ENCODE measurements at places on chromosomes 7 and 10.
A peak's percentile ranks its signal among the peaks of the same experiment; 100 is the strongest.

- no peak for DNase-seq
Measured at GRCh38 chr10:114215033-114215432, 24.0 kb upstream of the VWA2 start.

GRCh38 chr7:157602581-157602980 is 265.8 kb downstream of the DNAJB6 start:
- no peak for DNase-seq

DNA sequence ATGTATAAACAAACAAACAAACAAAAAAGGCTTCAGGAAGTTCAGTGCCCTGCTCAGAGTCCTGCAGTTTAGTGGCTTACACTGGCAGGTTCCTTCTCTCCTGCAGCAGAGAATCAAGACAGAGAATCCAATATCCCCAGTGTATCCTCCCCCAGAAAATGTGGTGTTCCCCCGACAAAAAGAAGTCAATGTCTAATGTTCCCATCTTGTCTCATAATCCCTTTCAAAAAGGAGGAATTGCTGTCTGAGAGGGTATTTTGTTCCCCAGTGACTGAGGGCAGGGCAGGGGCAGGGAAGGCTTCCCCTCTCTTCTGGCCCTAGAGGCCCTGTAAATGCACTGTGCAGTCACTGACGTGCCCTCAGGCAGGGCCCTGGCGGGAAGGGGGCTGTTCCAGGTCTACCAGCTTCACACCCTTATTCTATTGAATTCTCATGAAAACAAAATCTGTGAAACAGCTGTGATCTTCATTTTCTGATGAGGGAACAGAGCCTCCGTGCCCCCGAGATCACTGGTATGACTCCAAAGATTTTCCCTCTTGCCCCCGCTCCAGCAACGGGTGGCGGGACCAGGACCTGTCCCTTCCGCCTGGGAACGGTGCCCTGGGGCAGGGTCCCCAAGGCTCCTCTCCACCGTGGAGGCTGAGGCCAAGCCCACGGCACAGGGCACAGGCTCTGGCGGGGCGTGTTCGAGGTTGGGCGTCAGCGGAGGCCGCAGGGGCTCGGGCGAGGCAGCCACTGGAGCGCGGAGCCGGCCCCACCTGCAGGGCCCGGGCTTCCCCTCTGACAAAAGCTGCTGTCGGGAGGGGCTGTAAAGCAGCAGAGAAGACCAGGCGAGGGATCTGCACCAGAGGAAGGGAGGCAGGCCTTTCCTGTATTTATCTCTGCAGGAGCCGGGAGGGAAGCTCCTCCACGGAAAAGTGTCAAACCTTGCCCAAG is 13.4 kb upstream of the WDFY4 start:
- peak; percentile 48 for DNase-seq

GRCh38 chr10:86374664-86375063 is 8.1 kb upstream of the GRID1 start:
- DNase-seq: no peak

DNA sequence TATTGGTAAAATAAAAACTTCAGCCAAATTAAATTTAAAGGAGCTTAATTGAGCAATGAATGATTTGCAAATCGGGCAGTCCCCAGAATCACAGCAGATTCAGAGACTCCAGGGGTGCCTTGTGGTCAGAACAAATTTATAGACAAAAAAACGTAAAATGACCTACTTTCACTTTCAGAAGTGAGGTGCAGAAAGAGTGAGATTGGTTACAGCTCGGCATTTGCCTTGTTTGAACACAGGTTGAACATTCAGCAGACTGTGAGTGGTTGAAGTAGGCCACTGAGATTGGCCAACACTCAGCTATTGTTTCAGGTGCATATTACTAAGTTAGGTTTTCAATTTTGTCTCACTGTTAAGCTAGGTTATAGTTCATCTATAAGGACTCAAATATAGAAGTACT is 153.4 kb downstream of the BICC1 start:
- peak; percentile 62 for DNase-seq

- no peak for DNase-seq
Measured at GRCh38 chr10:69089638-69090599, 2.0 kb downstream of the SRGN start.

DNA sequence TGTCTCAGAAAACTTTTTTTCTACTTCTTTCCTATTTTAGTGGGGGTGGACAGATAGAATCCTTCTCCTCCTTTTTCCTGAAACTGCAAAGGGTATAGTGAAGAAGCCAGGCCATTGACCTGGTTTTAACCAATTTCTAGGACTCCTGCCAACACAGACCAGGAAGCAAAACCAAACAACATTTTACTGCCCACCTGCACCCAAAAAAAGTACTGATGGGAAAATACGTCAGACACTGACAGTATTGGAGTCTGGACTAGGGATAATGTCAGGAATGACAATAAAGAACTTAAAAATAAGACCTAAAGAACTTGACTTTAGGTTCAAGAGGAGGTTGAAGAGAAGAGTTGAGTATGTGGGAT is 5.0 kb upstream of the STEAP4 start:
- no peak for DNase-seq

DNA sequence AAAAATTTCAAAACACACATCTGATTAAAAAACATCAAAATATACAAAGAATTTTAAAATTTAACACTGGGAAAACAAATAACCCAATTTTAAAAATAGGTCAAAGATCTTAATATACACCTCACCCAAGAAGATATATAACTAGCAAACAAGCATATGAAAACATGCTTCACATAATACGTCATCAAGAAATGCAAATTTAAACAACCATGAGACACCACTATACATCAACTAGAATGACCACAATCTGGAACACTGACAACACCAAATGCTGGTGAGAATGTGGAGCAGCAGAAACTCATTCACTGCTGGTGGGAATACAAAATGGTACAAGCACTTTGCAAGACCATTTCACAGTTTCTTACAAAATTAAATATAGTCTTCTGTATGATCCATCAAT is 498.4 kb downstream of the IPMK start:
- DNase-seq: no peak

GRCh38 chr10:52967806-52968795 is 195.5 kb upstream of the MBL2 start:
- DNase-seq: no peak

- peak; percentile 76 for DNase-seq
Measured at GRCh38 chr7:79730971-79731370, 277.5 kb upstream of the MAGI2 start.

GRCh38 chr7:79241288-79242060 is 212.0 kb downstream of the MAGI2 start:
- DNase-seq: peak; percentile 71

- no peak for DNase-seq
Measured at GRCh38 chr7:9189703-9190102, 756.3 kb downstream of the NXPH1 start.

DNA sequence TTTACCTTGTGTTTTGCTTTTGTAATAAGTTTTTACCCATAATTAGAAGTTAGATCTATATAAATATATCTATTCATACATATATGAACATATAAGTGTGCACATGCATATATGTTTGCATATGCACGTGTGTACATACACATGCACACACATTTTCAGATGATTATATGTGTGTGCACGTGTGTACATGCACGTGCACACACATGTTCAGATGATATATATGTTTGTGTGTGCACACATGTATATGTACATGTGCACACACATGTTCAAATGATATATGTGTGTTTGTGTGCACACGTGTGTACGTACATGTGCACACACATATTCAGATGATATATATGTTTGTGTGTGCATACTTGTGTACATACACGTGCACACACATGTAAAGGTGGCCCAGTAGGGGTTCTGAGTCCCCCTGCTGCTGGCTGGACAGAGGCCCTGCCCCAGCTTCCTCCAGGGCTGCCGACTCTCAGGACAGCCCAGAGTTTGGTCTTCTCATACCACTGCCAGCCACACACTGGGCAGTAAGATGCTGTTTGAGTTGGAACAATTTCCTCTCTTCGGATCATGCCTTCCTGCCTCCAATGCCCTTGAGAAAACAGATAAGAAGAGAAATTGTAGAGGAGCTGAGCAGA is 252.3 kb upstream of the PPP2R2D start:
- no peak for DNase-seq

GRCh38 chr7:98211221-98211675 is at the start of gene BHLHA15:
BHLHA15 (plus strand) TSS chr7:98211439; CDS start chr7:98212310, 871 bp downstream.
- peak; percentile 22 for DNase-seq

DNA sequence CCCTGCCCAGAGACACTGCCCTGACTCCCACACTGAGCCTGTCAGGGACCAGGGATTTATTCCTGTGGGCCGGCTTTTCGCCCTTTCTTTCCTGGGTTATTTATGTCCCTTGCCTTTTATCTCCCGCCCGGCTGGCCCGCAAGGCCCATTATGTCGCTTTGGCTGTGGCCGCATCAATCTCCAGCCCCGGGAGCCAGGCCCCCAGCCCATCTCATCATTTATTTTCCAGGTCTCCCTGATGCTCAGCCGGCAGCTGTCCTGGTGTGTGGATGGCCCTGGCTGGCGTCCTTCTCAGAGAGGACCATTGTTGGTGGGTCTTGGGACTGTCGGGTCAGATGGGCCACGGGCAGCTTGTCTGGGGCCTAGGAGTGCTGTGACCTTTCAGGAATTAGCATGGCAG is 82.3 kb downstream of the FAM241B start:
- DNase-seq: no peak

DNA sequence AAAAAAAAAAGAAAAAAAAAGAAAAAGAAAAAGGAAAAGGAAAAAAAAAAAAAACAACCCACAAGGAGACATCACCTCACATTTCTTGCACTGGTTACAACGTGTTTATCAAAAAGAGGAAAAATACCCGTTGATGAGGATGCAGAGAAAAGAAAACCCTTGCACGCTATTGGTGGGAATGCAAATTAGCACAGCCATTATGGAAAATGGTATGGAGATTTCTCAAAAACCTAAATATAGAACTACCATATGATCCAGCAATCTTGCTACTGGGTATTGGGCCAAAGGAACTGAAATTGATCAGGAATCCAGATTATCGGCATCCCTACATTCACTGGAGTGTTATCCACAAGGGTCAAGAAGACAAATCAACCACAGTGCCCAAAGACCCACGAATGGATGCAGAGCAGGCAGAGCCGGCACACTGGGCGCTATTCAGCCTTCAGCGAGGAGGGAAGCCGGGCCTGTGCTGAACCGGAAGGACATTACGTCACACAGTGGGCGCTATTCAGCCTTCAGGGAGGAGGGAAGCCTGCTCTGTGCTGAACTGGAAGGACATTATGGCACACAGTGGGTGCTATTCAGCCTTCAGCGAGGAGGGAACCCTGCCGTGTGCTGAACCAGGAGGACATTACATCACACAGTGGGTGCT is 258.7 kb downstream of the ZMYND11 start:
- no peak for DNase-seq

DNA sequence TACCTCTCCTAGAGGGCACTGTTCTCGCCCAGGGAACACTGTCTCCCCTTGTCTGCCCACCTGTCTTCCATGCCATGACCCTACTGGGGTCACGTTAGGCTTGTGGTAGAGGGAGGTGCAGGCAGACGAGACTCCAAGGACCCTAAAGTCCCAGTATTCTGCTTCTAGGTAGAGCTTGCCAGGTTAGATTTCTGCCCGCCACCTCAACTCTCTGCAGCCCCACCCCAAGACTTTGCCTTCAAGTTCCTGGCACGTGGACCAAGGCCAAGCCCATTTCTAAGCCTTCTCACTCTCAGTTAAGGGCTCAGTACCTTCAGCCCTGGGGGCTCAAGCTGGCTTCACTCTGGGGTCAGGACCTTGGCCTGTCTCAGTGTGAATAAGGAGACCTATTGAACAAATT is 16.1 kb downstream of the PRKAG2 start:
- no peak for DNase-seq

GRCh38 chr7:138887085-138887710 is 89.2 kb upstream of the ATP6V0A4 start:
- no peak for DNase-seq

DNA sequence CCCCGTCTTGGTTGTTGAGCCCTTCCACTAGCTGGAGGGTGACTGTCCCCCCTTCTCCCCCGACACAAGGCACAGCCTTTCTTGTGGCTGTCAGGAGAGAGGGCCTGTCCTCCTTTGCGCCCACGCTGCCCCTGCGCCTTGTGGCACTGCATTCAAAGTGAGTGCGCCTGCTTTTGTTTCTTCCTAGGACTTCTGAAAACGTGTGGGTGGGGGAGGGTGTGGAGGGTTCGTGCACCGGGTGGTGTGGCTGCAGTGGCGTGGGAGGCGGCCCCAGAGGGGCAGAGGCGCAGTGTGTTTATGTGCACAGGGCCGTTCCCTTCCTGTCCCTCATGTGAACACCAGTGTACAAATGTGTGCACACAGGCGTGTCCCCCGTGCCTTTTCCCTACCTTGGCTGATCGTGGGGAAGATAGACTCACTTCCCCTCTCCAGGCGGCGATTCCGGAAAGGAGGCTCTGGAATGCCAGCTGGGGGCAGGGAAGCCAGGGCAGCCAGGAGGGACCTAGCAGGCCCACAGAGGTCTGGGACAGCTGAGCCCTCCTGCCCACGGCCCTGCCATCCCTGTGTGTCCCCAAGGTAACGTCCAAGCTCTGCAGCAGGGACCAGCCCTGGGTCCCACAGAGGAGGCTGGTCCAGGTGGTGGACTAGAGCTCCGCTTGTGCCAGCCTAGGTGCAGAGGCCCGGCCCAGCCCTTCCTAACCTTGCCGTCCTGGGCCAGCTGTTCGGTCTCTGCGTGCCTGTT is 88.8 kb downstream of the LHPP start:
- DNase-seq: no peak

DNA sequence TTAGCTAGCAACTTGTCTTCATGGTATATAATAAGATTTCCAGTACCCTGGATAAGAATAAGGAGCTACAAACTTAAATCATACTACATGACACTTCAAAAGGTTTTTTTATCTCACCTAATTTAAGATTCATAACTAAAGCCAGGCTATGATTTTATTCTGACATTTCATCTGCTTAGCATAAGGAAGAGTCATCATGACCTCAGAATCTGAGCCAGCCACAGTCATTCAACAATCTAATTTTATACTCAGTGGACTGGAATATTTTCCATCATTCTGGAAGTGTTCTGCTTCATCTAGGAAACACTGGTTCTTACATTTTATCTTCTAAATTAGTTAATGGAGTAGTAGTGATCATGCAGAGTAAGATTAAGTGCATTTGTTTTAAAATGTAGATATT is 102.1 kb upstream of the KCND2 start:
- no peak for DNase-seq

GRCh38 chr7:88073626-88074025 is 139.6 kb downstream of the ADAM22 start:
- DNase-seq: no peak

DNA sequence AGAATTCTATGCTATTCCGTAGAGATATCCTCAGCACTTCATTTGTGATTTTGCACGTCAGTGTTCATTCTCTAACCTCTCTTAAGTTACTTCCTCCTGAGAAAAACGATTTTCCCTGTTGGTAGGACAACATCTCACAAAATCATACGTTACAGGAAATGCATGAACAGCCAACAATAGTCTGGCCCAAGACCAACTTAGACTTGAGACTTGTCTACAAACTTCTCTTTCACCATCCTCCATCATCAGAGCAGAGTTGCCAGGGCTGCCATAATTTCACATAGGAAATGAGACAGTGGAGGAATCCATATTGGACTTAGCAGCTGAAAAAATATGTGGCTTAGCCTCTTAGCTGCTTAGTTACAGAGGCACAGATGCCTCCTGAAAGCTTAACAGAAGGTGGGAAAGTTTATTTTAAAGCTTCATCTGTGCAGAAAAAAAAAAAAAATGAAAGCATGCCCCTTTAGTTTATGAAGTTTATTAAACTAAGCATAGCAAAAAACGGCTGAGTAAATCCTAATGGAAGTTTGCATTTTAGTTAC is 222.5 kb upstream of the CACNA2D1 start:
- DNase-seq: no peak
